GM04503 (cell line): ENCODE measurements at places on chromosomes 7 and 10.

GRCh38 chr7:25305831-25306230, 77.5 kb upstream of the NPVF start:
- no peak for DNase-seq

- no peak for DNase-seq
Measured at GRCh38 chr7:8818406-8818805, 385.0 kb downstream of the NXPH1 start.

GRCh38 chr10:22527520-22527919, 182.2 kb downstream of the SPAG6 start:
- DNase-seq = no peak

- no peak for DNase-seq
Measured at GRCh38 chr7:99748846-99749579, 14.0 kb upstream of the CYP3A7 start.

DNA sequence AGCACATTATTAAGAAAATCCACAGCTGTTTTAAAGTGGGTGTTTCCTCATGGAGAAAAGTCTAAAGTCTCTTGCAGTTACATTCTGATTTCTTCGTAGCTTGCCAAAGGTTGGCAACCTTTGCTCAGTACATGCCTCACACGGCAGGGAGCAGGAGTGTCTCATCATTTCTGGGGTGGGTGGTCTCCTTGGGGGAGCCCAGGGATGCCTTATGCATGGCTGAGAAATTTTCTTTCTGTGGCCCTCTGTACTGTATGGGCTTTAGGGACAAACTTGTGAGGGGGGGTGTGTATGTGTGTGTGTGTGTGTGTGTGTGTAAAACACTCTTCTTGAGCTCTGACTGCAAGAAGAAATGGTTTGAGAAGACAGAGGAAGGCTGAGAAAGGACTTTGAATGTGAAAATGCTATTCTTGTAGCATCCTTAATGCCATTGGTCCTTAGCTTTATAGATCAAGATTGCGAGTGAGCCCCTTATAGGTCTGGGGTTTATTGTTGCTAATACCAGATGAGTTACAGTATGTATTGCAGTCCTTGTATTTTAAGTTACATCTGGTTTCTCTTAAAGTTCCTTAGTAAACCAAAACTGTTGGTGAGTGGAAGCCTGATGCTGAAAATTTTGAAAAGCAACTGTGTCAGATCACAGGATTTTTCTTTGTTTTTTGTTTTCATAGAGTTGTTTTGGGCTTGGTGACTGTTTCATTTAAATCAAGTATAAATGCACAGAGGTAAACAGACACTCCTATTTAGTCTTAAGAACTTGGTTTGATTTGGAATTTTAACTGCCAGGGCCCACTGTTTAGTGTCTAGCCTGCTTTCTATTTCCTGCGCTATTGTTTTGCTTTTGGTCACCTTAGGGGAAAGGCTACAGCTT, 242.0 kb downstream of the BICC1 start:
- DNase-seq = no peak

- DNase-seq = no peak
Measured at GRCh38 chr7:106031300-106032035, 68.4 kb downstream of the CDHR3 start.

- no peak for DNase-seq
Measured at GRCh38 chr10:572696-573095, 116.8 kb downstream of the DIP2C start.

DNA sequence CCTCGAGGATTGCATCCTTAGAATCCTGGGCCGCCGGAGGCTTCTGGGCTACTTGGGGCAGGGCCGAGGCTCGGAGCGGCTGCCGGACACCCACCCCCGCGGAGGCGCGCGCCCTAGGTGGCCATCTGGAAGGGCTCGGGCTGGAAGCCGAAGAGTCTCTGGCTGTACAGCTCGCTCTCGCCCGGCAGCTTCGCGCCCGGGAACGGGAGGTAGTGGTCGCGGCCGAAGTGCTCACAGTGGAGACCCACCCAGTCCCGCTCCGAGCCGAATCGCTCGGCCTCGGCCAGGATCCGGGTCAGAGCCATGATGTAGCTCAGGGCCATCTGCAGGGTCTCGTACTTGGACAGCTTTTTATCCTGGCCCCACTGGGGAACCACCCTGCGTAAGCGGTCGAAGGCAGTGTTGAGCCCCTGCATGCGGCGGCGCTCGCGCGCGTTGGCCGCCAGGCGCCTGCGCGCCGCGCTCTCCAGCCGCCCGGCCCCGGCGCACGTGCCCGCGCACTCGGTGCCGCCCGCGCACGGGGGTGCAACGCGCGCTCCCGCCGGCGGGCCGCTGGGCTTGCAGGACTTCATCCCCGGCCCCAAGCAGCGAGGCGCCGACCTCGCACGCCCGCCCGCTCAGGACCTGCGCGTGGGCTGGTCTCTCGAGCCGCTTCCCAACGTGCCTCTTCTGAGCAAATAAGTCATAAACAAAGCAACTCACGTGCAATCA, 652 bp downstream of the ATOH7 start:
- DNase-seq = peak; percentile 20

- DNase-seq = no peak
Measured at GRCh38 chr10:28095791-28096378, 97.0 kb upstream of the ODAD2 start.

DNA sequence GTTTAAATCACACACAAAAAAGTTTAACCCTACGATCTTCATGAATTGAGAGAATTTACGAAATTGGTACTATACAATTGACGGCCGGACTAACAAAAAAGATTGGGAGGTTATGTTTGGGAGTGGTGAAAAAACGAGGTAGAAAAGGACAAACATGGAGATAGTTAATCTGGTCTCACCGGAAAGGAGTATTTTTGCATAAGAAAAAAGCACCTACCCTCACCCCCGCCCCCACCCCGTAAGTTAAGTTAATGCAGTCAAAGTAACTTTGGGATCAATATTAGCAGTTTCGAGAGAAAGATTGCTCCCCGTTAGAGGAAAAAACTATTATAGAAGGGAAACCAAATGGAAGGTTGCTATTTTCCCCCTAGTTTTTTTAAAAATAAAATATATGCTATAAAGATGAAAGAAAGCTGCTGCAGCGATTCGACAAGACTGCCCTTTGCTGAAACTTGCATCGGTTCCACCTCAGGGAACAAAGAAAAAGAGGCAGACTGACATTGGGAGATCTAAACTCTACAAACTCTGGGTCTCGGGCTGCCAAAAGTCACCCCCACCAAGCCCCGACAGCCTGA, 3.5 kb downstream of the SP8 start:
- no peak for DNase-seq

- no peak for DNase-seq
Measured at GRCh38 chr10:26361351-26361750, 76.8 kb upstream of the APBB1IP start.

GRCh38 chr7:152403726-152404125, 32.1 kb downstream of the KMT2C start:
- DNase-seq = no peak

GRCh38 chr7:136064081-136064480, 86.9 kb upstream of the MTPN start:
- DNase-seq = no peak

DNA sequence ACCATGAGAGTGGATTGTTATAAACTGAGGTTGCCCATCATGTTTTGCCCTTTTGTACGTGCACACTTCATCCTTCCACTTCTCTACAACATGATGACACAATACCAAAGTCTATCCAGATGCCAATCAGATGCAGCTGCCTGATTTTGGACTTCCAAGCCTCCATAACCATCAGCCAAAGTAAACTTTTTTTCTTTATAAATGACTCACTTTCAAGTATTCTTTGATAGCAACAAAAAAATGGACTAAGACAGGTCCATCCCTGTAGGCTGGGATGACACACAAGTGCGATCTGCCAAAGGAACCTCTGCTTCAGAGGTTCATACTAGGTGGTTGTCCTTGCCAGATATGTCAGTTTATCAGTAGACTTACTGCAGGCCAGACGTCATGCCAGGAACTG, 320.2 kb upstream of the FZD1 start:
- no peak for DNase-seq

DNA sequence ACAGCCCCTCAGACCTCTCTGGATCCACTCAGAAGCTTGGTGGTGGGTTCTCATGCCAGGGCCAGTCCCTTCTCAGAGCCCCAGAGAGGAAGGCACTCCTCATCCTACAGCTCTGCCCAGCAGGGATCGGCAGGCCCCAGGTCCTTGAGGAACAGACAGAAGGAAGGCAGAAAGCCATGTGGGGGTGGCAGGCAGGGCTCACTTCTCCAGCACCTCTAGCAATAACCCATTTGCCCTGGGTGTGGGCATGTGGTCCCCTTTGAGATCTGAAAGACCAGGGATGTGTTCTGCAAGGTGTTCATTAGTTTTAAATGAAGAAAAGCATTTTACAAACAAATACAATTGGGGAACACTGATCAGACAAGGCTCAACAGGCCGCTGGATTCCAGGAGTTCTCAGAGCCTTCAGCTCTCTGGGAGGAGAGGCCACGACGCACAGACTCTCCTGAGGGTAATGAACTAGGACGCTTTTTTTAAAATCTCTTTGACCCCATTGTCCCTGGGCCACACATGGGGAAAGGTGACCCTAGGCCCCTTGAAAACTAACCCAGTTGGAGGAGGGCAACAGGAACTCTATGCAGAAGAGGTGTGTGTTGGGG, 40.6 kb downstream of the LDB3 start:
- DNase-seq = no peak

- no peak for DNase-seq
Measured at GRCh38 chr10:4771554-4772201, 54.3 kb upstream of the AKR1E2 start.

GRCh38 chr10:79248341-79249185, 98.7 kb upstream of the PPIF start:
- DNase-seq = no peak

GRCh38 chr7:46625032-46625431, 704.0 kb upstream of the IGFBP3 start:
- no peak for DNase-seq

DNA sequence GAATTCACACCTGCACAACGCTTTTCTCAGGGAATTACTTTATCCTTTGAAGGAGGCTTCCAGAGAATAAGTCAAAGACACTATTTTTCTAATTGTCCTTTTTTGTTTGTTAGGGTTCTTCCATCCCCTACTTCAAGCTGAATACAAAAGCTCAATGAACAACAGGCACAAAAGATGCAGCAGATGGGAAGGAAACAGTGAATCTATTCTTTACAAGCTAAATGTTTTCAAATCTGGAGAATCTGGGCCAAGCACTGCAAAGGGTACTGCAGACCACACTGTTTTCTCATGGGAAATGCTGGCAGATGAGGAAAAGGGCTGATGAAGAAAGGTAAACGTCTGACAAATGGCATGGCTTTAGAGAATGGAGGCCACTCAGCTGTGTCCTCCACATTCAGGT, 18.5 kb downstream of the LIPA start:
- no peak for DNase-seq

- DNase-seq = no peak
Measured at GRCh38 chr10:47009215-47009838, 98.1 kb downstream of the PTPN20 start.

DNA sequence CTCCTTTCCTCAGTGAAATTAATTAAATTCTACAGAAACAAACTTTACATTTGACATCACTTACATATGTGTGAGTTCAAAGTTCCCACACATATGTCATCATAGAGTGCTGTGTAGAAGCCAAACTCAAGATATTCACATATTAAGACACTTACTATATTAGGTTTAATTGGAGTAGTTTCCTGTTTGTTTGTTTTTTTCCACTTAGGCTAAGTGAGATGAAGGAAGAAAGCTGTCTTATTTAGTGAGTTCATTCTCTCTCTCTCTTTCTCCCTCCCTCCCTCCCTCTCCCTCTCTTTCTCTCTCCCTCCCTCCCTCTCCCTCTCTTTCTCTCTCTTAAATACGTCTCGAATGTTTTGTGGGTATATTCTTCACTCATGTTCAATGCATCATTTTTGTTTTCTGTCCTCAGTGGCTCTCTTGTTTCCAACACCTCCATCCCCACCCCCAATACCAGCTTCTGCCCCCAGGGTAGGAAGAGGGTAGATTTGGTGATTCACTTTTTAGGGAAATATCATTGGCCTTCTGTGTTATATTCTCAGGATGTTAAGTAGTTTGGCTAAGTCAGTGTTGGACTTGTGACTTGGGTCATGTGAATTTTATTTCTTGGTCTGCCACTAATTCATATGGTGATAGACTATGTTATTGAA, 262.0 kb downstream of the FRMD4A start:
- DNase-seq = no peak

GRCh38 chr7:138455609-138456008, 4.5 kb upstream of the TRIM24 start:
- DNase-seq = no peak

GRCh38 chr7:116340943-116341907, 130.9 kb downstream of the TES start:
- DNase-seq = no peak

- DNase-seq = no peak
Measured at GRCh38 chr7:30642789-30643188, 39.5 kb downstream of the CRHR2 start.

- DNase-seq = no peak
Measured at GRCh38 chr10:10687751-10688150, 329.9 kb upstream of the CELF2 start.

- DNase-seq = no peak
Measured at GRCh38 chr10:11023009-11023953, 5.6 kb downstream of the CELF2 start.

DNA sequence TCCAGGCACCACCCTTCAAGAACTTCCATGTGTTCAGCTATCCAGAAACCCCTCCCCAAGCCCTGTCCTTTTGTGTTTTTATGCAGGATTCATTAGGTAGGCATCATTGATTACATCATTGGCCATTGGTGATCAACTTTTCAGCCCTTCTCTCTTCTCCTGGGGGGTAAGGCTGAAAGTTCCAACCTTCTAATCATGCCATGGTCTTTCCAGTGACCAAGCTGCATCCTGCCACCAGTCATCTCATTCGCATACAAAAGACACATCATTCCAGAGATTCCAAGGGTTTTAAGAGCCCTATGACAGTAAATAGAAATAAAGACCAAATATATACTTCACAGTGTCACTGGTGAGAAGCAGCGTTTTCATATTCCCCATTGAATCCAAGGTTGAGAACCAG, 48.2 kb downstream of the DNAJC12 start:
- no peak for DNase-seq

DNA sequence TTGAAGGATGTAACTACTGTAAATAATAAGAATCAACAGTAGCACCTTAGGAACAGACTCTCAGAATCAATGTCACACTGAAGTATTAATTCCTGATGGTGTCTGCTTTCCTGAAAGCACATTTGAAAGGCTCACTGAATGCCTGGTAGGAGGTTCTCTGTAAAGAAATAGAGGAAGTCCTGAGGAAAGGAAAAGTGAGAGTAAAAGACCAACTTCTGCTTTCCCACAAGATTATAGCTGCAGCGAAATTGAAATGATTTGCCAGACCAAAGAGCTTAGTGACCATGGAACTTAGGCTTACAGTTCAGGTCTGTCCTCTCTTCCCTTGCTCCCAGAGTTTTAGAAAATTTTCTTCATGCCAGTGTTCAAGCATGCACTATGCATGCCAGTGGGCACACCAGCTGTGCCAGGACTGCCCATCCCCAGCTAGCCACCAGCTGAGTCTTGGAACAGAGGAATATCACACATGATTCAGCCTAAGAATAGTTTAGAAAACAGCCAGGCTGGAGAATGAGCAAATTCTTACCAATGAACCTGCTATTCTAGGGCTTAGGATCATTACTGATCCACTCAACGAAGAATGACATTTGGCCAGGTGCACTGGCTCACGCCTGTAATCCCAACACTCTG, 123.2 kb downstream of the HERPUD2 start:
- DNase-seq = no peak

- DNase-seq = no peak
Measured at GRCh38 chr7:31478721-31479120, 35.2 kb upstream of the ITPRID1 start.
